ENCODE measurements at places on chromosomes 2 and 18. TPM values are rescaled to one million over a fixed set of nuclear protein-coding genes. Genes with fewer than 3 reads are reported as not detected.

DNA sequence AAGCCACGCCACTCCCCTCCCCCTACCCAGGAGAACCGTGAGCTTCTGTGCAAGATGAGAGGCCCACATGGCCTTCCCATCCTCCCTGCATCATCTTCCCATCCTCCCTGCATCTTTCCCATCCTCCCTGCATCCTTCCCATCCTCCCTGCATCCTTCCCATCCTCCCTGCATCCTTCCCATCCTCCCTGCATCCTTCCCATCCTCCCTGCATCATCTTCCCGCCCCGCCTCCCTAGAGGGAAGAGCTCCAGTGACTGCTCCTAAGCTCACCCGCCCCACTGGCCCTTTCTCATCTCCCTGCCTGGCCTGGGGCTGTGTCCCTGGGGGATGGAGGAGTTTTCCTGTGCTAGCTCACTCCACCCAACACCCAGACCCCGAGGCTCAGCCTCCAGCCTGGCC is 93.3 kb upstream of the ASAP2 start:
- no peak for DNase-seq

DNA sequence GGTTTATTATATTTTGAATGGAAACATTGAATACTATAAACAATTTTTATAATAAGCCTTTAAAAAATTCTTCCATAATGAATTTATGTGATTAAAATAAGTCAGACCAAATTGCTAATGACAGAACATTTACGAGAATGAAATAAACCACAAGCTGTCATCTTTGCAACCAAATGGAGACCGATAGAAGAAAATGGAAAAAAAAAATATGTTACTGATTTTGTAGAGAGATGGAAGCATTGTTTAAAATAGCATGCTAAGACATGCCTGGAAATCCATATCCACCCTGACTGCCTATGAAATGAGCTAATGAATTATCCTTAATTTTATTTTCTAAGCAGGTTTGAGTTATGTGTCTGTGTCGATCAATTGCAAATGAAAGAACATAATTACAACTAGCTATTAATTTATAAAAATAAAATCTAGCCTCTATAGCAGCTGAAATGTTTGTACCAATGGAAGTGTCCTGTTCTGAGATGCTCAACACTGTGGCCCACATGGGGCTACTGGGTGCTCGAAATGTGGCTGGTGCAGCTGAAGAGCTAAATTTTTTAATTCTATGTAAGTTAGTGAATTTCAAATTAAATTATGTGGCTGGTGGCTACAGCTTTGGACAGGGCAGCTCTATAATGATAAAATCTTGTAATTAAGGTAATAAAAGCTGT is 832.8 kb downstream of the RNF144A start:
- DNase-seq, result no peak

The MYOM1 gene
- 0.46 TPM for total RNA-seq

- no peak for DNase-seq
These were observed 82.1 kb upstream of the TANK start for GRCh38 chr2:161078211-161078539.

DNA sequence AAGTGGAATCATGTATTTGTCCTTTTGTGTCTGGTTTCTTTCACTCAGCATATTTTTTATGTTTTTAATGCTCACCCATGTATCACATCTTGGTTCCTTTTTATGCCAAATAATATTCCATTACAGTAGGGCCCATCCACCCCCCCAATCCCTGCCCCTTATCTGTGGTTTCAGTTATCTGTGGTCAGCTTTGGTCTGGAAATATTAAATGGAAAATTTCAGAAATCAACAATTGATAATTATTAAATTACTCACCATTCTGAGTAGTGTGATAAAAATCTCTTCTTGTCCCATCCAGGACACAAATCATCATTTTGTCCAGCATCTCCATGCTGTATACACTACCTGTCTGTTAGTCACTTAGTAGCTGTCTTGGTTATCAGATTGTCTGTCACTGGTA is 66.7 kb downstream of the BIRC6 start:
- DNase-seq, result no peak

- DNase-seq, result no peak
These were observed 41.0 kb downstream of the SLC66A3 start for GRCh38 chr2:11196246-11196645.

- no peak for DNase-seq
These were observed 20.5 kb upstream of the ACAA2 start for GRCh38 chr18:49833814-49834213.

DNA sequence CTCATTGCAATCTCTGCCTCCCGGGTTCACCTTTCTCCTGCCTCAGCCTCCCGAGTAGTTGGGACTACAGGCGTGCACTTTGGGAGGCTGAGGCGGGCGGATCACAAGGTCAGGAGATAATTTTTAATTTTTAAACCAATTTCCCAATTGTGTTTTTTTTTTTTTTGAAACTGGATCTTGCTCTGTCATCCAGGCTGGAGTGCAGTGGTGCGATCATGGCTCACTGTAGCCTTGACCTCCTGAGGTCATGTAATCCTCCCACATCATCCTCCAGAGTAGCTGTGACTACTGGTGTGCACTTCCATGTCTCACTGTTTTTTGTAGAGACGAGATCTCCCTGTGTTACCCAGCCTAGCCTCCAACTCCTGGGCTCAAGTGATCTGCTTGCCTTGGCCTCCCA is 49.3 kb downstream of the GLS start:
- no peak for DNase-seq

GRCh38 chr2:182463760-182464159 is 36.9 kb upstream of the PDE1A start:
- no peak for DNase-seq

GRCh38 chr2:65979446-65979845 is 455.5 kb upstream of the MEIS1 start:
- DNase-seq, result no peak

- no peak for DNase-seq
These were observed 54.8 kb downstream of the ZNF407 start for GRCh38 chr18:74652392-74652988.

The INPP4A gene
- 31.5 TPM for total RNA-seq

The KIF5C gene
- total RNA-seq, result 10.2 TPM

The ABCB11 gene
- total RNA-seq, result not detected

The B4GALT6 gene
- total RNA-seq, result 13.9 TPM

The KHK gene
- total RNA-seq, result 2.4 TPM

- DNase-seq, result no peak
These were observed 67.9 kb downstream of the RHOB start for GRCh38 chr2:20514596-20515269.

DNA sequence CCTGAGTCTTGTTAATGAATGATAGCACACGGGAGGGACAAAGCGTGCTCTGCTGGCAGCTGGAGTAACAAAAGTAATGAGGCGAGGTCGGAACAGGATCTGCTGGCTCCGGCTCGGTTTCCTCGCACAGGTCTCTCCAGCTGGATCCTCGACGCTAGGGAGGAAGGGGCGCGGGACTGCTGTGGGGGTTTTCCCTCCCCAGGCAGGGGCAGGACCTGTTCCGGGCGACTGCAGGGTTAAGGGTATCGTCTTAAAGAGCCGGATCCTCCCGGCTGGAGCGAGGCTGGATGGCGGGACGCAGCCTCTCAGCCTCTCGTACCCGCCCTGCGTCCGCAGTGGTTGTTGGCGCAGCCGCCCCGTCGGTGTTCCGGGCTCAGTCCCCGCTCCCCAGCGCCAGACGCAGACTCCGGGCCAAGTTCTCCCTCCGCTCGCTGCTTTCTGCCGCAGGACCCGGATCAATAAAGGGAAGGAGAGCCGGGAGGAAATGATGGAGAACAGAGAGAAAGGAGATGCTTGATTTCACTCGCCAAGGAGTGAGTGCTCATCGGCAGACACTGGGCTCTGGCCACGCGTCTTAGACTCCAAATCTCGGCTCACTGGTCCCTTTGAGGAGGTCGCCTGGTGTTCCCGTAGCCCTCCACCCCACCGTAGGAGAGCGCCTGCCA is 1.1 kb upstream of the LIPG start:
- DNase-seq, result no peak

The C2orf66 gene
- 0.27 TPM for total RNA-seq

- no peak for DNase-seq
These were observed 163.5 kb upstream of the CXCR4 start for GRCh38 chr2:136281281-136282114.

The MYO3B gene
- not detected for total RNA-seq

- DNase-seq, result no peak
These were observed 295.4 kb downstream of the CELF4 start for GRCh38 chr18:37270038-37270665.

GRCh38 chr2:177433402-177433801 is 40.8 kb downstream of the AGPS start:
- DNase-seq, result no peak

- no peak for DNase-seq
These were observed 96.8 kb upstream of the TRIB2 start for GRCh38 chr2:12619975-12620374.

GRCh38 chr18:13233787-13234783 is 15.5 kb downstream of the LDLRAD4 start:
- peak; percentile 76 for DNase-seq
